ENCODE measurements at places on chromosomes 2 and 18.

DNA sequence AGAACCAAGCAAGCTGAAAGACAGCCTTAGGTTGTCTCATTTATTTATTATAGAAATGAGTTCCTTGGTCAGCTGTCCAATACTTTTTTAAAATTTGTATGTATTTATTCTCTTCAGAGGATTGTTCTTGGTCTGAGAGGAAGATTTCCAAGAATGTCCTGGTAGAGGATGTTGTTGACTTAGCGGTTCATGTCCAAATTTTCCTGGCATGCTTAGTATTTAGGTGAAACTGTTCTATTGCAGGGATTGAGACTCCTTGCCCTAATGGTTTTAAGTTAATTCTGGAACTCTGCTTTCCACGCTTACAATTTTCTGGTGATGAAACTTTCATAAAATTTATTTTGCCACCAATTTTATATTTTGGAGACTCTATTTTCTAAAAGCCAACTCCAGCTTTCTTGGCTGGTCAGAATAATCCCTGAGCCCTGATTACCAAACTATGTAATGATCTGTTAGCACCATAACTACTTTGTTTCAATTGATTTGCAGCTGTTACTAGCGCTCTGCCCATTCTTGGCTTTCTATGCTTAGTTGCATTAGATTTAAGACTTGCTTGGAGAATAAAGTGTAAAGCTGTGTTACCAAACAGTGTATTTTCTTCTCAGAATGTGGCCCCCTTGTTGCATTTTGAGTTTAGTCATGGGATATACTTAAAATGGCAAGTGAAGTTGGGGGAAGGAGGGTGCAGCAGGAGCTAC lies 1868.8 kb upstream of the CELF4 start:
- DNase-seq, result no peak

GRCh38 chr2:238910751-238911351 lies 63.0 kb downstream of the TWIST2 start:
- no peak for DNase-seq

DNA sequence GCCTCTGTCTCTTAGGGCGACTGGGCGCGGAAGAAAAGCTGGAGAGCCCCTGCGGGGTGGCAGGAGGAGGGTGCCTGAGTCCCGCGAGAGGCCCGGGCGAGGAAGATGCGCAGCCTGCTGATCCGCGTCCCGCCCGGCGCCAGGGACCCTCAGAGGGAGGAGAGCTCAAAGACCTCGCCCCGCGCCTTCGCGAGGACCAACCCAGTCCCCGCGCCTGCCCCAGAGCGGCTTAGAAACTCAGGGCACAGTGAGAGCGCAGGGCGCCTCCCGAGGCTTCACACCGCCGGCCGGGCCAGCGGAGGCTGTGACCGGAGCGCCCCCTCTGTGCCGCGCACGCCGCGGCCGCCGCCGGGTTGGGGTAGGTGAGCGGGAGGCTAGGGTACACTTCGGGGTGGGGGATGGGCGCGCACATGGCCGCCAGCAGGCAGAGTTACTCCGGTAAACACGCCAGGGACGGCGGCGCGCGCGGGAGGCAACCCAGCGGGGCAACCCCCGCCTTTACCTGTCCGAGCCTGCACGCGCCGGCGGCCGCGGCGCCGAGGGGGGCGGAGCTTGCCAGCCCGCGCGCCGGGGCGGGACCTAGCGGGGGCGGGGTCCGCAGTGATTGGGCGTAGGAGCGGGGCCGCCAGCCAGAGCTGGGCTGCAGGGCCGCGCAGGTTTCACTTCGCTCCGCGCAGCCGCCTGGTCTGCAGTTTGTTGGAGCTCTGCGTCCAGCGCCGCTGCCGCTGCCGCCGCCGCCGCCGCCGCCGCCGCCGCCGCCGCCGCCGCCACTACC lies at the start of gene BCL2L11:
Gene BCL2L11 (plus strand): TSS at position 662 of the 775 bp plus-strand sequence. CDS start 2,832 bp downstream, outside the sequence.
- peak; percentile 97 for DNase-seq

- DNase-seq, result no peak
Measured at GRCh38 chr18:34261865-34262780, 37.4 kb upstream of the NOL4 start.

GRCh38 chr18:7857562-7857961 lies 290.4 kb downstream of the PTPRM start:
- DNase-seq, result no peak

DNA sequence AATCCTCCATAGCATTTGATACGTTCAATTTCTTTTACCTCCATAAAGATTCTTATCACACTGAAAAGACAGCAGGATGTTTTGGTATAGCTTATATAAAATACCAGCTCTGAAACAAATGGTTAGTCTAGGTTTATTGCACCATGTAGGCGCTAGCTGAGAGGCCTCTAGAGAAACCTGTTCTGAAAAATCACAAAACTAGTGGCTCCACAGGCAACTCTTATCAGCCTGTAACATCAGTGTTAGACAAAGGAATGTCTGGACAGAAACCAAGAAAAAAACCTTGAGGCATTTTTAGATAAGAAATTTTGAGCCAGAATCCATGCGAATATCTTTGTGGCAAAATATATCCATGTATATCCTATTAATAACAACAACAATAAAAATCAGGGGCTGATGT lies 440.4 kb upstream of the MAP2 start:
- DNase-seq, result no peak

DNA sequence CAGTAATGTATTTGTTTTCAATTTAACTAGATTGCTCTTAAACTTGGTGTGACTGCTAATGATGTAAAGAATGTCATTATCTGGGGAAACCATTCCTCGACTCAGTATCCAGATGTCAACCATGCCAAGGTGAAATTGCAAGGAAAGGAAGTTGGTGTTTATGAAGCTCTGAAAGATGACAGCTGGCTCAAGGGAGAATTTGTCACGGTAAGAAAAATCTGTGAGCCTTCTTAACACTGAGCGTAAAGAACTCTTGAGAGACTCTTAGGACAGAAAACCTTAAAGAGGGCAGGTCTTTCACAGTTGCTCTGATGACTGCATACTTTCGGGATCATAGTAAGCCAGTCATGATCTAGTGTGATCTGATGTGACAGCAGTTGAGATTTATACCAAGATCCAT lies 15.9 kb downstream of the MDH1 start:
- no peak for DNase-seq

GRCh38 chr18:10142496-10143160 lies 228.8 kb downstream of the VAPA start:
- peak; percentile 63 for DNase-seq

GRCh38 chr2:233487748-233488345 lies 78.7 kb downstream of the USP40 start:
- DNase-seq, result no peak

GRCh38 chr2:181241797-181242196 lies 215.4 kb upstream of the ITGA4 start:
- no peak for DNase-seq

- no peak for DNase-seq
Measured at GRCh38 chr2:163630836-163631235, 105.0 kb downstream of the FIGN start.

- no peak for DNase-seq
Measured at GRCh38 chr2:237446338-237446665, 32.3 kb upstream of the COL6A3 start.

- DNase-seq, result no peak
Measured at GRCh38 chr2:127392828-127393578, 5.2 kb upstream of the MAP3K2 start.

DNA sequence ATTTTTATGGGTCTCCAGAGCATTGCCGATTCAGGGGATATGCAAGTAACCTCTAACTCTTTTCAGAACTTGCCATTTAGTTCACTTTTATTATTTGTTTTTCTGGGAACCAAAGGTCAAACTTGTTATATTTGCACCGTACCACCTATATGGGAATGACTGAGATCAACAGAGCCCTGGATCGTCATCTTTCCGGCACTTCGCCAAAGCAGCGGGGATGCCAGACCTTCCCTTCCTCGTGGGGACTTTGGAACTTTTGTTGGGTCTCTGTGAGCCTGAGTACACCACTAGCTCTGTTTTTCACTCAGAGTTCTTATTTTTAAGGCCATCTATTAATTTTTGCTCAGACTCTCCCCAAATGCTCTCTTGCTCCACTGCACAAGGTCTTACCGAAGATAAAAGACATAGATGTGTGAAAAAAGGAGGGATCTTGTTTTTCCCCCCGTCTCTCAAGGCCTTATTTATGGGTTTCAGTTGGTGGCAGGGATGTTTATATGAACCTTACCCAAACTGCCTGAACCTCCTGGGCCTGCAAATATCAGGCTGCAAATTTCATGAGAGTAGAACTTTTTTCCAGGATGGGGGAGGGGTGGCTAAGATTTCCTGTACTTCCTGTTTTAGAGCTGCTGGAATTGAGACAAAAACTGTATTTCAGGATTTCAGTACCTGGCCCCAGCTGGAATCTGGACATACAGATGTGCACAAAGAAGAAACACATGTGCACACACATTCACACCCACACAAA lies 350.3 kb downstream of the HRH4 start:
- no peak for DNase-seq

GRCh38 chr2:26846334-26847306 lies 1.3 kb upstream of the DPYSL5 start:
- peak; percentile 85 for DNase-seq

GRCh38 chr2:31319406-31320175 lies 85.6 kb downstream of the EHD3 start:
- no peak for DNase-seq

DNA sequence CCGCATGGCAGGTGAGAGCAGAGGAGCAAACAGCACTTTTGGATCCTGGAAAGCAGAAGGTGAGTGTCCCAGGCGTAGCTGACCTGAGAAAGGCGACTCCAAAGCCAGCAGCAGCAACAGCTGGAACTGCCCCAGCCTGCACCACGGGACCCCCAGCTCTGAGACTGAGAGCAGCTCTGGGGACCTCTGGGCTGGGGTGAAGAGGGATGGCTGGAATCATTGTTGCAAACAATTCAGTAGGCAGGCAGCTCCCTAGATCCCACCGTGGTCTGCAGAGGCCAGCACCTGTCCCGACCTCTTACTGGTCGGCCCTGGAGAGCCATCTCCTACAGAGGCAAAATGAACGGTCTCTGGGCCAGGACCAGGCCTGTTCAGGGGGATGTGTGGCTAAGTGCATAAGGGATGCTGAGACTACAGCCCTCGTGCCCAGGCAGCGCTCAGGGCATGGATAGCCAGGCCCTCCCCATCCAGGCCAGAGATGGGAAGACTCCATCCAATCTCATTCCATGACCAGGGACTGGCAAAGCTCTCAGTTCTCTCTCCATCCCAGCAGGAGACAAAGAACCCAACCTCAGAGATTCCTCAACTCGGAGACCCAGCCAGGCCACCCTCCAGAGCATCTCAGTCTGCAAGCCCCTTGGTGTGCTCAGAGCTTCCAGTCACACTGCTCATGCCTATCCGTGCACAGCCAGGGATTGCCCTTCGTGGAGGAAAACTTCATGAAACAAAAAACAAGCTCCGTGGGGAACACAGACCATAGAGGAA lies 38.2 kb upstream of the ALPP start:
- peak; percentile 16 for DNase-seq

DNA sequence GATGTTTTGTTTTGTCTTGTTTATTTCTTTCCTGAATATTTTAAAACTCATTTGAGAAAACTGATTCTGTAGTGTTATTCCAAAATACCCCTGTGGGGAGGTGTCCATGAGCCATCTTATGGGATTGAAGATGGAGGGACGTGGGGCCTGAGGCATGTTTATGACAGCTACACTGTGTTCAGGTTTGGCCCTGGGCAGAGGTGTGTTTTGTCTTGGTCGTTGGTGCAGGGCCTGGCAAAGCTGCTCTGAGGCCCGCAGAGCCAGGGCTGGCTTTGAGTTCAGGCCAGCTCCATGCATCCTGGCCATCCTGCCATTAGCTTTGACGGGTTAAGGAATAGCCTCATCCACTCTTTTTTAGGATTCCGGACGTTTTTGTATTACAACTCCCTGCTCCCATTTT lies 68.9 kb downstream of the TMEM18 start:
- DNase-seq, result no peak

GRCh38 chr2:8304821-8305766 lies 376.8 kb upstream of the ID2 start:
- DNase-seq, result no peak

- no peak for DNase-seq
Measured at GRCh38 chr2:97936199-97936598, 59.5 kb downstream of the TMEM131 start.

DNA sequence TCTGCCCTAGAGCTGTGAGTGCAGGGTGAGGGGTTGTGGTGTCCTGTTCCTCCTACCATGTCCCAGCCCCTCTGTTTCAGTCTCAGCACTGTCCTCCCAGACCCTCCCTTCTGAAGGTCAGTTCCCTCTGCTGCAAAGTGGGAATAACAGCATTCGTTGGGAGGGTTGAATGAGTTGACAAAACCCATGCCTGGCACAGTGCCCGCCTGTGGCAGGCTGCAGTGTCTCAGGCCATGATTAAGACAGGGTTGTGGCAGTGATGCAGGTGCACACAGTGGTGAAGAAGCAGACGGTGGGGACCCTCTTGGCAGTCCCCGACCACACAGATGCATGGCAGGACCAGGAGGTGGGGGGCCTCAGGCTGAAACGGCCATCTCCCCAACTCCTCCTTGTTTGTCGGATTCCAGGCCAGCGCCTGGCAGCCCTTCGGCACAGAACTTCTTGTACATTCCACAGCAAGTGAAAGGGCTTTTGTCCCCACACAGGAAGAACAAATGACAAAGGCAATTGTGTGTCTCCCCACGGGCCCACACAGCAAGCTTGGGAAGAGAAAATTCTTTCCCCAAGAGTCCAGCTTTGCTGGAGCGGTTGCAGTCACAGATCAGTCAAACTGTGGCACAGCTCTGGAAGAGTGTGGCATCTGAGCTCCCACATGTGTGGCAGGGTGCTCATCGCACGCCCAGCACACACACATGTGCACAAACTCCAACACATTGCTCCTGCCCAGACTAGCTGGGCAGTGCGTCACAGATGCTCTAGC lies 92.0 kb upstream of the MSH2 start:
- peak; percentile 74 for DNase-seq

GRCh38 chr2:190636361-190636760 lies 12.5 kb upstream of the NAB1 start:
- DNase-seq, result no peak

- no peak for DNase-seq
Measured at GRCh38 chr2:46719487-46719886, 196.1 kb downstream of the MCFD2 start.

DNA sequence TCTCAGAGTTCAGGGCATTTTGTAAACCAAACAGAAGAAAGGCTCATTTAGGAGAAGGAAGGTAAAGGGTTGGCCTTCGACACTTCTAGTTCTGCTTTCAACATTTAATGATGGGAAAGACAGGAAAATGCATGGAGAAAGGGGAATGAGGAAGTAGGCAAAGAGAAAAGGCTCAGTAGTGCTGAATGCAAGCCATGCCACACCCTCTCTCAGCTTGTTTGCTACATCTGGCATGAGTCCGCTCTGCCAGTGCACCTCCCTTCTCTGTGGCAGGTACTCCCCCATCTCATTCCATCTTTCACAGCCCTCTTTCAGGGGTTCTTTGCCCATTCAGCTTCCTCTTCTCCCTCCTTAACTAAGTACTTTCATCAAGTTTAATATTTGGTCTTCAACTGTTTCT lies 120.9 kb upstream of the ITGB6 start:
- DNase-seq, result no peak

GRCh38 chr2:238803996-238804870 lies 43.7 kb upstream of the TWIST2 start:
- no peak for DNase-seq

- peak; percentile 44 for DNase-seq
Measured at GRCh38 chr2:55111570-55112228, 61.4 kb upstream of the RTN4 start.
